Vagina (tissue), 2 donors: ENCODE measurements at places on chromosomes 12 and 14. TPM values are rescaled to one million over a fixed set of nuclear protein-coding genes. Genes with fewer than 3 reads are reported as not detected.

LRCOL1 gene
- total RNA-seq = not detected

LRP1 gene
- 477 TPM for total RNA-seq

SAMD15 gene
- not detected for total RNA-seq

EGLN3 gene
- total RNA-seq = 10.3 TPM

DNA sequence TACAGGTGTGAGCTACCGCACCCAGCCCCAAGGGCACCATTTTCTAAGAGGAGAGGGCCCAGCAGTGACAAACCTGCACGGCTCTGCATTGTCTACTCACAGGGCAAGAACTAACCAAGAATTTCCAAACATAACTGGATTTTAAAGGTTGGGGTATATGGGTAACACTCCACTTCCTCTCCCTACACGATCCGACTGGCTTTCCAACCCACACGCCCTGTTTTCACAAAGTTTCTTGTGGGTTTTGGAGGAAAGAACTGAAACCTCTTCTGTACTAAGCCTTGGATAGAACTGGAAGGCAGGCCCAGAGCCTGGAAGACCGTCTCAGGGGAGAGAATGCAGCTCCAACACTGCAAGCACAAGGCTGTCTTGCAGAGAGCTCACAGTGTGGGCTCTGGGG, 24.9 kb downstream of the SNRNP35 start:
- no peaks in the 10 kb centered on the region for H3K27me3 ChIP-seq
- H3K4me3 ChIP-seq = no peak overlapping the region
- H3K36me3 ChIP-seq = no peaks in the 10 kb centered on the region
- H3K27ac ChIP-seq = no peak overlapping the region
- DNase-seq = no peak

DNA sequence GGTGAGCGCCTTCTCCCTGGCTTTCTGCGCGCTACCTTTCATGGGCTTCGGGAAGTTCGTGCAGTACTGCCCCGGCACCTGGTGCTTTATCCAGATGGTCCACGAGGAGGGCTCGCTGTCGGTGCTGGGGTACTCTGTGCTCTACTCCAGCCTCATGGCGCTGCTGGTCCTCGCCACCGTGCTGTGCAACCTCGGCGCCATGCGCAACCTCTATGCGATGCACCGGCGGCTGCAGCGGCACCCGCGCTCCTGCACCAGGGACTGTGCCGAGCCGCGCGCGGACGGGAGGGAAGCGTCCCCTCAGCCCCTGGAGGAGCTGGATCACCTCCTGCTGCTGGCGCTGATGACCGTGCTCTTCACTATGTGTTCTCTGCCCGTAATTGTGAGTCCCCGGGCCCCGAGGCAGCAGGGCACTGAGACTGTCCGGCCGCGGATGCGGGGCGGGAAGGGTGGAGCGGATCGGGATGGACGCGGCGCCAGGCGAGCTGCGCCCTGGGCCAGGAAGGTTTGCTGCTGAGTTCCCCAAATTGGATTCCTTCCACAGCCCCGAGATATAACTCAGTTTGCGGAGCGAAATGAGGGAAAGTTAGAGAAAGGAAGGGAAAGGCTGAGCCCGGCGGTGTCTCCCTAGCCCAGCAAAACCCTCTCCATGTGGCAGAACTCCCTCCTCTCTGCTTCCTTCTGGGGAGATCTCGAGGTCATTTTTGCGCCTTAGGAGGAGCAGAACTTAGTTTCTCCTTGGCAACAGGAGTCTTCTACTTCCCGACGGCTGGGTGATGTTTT, 972 bp downstream of the PTGDR start:
- H3K27me3 ChIP-seq = no peaks in the 10 kb centered on the region
- H3K4me1 ChIP-seq = peaks cover 37% of the 10 kb centered on the region
- DNase-seq = no peak
